ENCODE measurements at places on chromosomes 5 and 9. TPM values are rescaled to one million over a fixed set of nuclear protein-coding genes. Genes with fewer than 3 reads are reported as not detected.

Gene BRIX1
- 19.2 TPM for total RNA-seq

DNA sequence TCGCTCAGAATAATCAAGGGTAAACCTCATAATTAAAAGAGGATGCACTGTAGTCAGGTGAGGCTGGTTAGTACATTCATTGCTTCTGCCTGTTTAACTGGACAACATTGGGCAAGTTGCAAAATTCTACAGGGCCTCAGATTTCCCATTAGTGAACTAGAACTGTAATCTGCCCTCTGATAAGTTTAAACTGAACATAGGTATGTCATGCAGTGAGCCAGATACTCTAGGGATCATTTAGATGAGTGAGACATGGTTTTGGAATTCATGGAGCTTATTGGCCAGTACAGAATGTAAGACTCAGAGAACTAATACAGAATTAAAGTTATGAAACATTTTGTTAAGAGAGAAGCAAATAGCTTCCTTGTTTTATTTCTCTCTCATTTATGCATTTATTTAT lies 35.9 kb downstream of the RNF44 start:
- no peaks in the 10 kb centered on the region for H3K27me3 ChIP-seq
- no peak overlapping the region for H3K4me3 ChIP-seq
- H3K27ac ChIP-seq, result no peak overlapping the region
- H3K36me3 ChIP-seq, result peaks cover 81% of the 10 kb centered on the region

Gene CERCAM
- total RNA-seq, result 10.8 TPM

- H3K4me3 ChIP-seq, result no peak overlapping the region
- H3K36me3 ChIP-seq, result no peaks in the 10 kb centered on the region
- no peak for DNase-seq
- H3K27ac ChIP-seq, result no peak overlapping the region
- no peaks in the 10 kb centered on the region for H3K27me3 ChIP-seq
- no peaks in the 10 kb centered on the region for H3K4me1 ChIP-seq
These were observed 2125.8 kb upstream of the WWC1 start for GRCh38 chr5:166165596-166165995.

Gene MYOZ3
- 1.0 TPM for total RNA-seq

GRCh38 chr5:180212363-180213255 lies 3.6 kb upstream of the RASGEF1C start:
- peaks cover 11% of the 10 kb centered on the region for H3K27me3 ChIP-seq
- H3K4me1 ChIP-seq, result peaks cover 5% of the 10 kb centered on the region
- DNase-seq, result no peak
- no peak overlapping the region for H3K27ac ChIP-seq

Gene RBM27
- 13.8 TPM for total RNA-seq
